ENCODE measurements at places on chromosomes 4 and X.

GRCh38 chr4:158018221-158018830, 154.5 kb downstream of the GASK1B start:
- no peak for DNase-seq

DNA sequence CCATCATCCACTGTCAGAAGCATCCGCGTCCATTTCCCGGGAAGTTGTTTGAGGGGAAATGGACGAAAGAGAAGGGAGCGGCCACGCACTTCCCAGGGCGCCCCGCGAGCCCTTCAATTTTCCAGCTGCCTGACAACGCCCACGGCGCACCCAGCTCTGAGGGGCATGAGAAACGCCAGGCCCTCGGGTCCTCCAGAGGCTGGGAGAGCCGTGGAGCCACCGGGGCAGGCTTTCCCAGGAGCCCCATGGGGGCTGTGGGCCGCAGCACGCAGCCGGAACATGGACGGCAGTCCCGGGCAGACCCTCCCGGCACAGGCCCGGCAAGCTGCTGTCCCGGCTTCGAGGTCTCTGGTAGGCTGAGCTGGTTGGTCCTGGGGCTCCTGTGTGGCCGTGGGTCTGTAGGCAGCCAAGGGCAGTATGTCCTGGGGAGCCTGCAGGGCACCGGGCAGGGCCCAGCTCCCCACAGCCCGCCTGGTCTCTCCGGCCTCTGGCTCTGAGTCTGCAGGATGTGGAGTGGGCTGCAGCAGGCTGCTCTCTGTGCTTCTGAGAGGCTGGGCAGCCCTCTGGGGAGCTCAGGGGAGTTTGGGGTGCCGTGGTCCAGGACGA, 115.2 kb downstream of the FAM53A start:
- no peak for DNase-seq

DNA sequence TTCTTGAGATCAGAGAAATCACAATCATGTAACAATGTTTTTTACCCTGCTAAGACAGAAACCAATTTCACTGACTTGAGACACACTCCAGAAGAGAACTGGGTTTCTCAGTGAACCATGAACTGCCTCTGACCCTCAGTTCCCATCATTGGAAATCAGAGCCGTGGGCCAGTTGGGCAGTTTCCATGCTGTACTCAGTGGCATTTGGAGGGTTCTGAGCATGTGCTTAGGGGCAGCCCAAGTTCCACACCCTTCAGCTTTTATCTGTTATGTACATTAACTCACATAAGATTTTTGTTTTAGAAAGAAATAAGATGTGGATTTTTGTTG, 77.9 kb downstream of the BTC start:
- DNase-seq: no peak

- no peak for DNase-seq
Measured at GRCh38 chr4:88018466-88018865, 11.0 kb downstream of the PKD2 start.

GRCh38 chrX:124501586-124501985, 155.2 kb downstream of the SH2D1A start:
- no peak for DNase-seq

GRCh38 chr4:4779486-4779885, 80.0 kb upstream of the MSX1 start:
- no peak for DNase-seq

GRCh38 chr4:119031218-119031617, 104.4 kb upstream of the MYOZ2 start:
- DNase-seq: no peak

DNA sequence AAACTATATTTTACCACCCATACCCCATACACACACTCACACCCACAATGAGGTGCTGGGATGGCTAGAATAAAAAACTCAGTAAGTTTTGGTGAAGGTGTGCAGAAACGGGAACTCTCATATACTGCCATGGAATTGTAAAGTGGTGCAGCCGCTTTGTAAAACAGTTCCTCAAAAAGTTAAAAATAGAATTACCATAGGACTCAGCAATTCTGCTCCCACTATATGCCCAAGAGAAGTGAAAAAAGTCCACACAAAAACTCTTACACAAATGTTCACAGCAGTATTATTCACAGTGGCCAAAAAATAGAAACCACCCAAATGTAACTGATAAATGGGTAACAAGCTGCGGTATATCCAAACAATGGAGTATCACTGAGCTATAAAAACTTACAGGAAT, 6.5 kb downstream of the CENPU start:
- DNase-seq: no peak

Measured in SK-N-MC (cell line).